CD4-positive, alpha-beta T cell treated with Interleukin-15 for 4 hours (primary cell): ENCODE measurements at places on chromosomes 16 and 17.

- no peak for DNase-seq
These were observed 45.8 kb upstream of the STAC2 start for GRCh38 chr17:39271546-39271945.

- no peak for DNase-seq
These were observed 140.2 kb downstream of the TMEM132E start for GRCh38 chr17:34719569-34719968.

DNA sequence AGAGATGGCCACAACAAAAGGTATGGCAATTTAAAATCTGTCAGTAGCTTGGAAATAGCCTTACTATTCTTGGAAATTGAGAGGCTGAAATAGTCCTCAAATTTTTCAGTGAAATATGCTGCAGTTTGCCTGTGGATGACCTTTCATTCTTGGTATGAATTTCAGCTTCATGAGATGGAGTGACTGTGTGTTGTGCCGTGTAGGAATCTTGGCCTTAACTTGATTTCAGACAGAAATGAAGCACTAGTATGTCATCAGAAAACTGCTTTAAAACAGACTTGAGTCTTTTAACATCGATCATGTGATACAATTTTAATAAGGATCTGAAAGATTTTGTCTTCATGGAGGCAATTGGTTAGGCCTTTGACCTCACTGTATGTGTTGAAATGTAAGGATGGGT, 247.2 kb downstream of the CNTNAP4 start:
- DNase-seq = no peak

DNA sequence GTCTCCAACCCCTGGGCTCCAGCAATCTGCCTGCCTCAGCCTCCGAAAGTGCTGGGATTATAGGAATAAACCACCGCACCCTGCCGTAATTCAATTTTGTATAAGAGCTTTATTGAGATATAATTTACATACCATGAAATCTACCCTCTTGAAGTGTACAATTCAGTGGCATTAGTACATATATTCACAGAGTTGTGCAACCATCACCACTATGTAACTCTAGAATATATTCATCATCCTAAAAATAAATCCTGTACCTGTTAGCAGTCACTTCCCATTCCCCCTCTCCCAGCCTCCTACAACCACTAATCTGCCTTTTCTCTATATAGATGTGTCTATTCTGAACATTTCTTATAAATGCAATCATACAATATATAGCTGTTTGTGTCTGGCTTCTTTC, 26.1 kb downstream of the TOM1L2 start:
- DNase-seq = no peak

DNA sequence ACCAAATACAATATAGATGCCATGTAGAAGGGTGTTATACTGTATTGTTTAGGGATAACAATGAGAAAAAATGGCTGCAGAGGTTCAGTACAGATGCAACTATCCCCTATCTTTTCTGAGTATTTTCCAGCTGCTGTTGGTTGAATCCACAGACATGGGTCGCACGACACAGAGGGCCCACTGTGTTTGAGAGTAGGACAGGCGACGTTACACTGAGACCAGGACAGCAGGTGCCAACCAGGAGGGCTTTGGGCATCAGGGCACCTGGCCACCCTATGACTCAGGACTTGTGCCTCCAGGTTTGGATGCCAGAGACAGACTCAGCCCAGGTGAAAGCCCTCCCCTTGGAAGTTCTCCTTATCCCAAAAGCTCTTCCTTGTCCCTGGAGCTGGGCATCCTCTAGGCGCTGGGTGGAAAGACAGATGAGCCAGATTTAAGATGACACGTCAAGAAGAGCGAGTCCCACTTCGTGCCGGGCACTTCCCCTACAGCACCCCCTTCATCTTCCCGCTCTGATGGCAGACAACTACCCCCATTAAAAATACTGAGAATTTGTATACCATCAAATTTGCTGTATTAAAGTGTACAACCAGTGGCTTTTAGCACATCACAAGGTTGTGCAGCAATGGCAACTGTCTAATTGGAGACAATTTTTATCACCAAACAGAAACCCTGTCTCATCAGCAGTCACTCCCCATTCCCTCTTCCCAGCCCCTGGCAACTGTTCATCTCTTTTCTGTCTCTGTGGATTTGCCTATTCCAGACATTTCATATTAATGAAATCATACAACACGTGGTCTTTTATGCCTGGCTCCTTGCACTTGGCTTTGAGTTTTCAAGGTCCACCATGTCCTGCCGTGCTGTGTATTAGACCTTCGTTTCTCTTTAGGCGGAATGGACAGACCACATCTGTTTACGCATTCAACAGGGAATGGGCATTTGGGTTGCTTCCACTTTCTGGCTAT, 30.6 kb downstream of the TNFRSF13B start:
- DNase-seq = no peak

- no peak for DNase-seq
These were observed 9.6 kb upstream of the EVPL start for GRCh38 chr17:76036497-76037261.

- DNase-seq = no peak
These were observed 2.3 kb downstream of the EVI2B start for GRCh38 chr17:31311526-31311925.

- no peak for DNase-seq
These were observed 145.7 kb upstream of the CACNG5 start for GRCh38 chr17:66689221-66689620.

DNA sequence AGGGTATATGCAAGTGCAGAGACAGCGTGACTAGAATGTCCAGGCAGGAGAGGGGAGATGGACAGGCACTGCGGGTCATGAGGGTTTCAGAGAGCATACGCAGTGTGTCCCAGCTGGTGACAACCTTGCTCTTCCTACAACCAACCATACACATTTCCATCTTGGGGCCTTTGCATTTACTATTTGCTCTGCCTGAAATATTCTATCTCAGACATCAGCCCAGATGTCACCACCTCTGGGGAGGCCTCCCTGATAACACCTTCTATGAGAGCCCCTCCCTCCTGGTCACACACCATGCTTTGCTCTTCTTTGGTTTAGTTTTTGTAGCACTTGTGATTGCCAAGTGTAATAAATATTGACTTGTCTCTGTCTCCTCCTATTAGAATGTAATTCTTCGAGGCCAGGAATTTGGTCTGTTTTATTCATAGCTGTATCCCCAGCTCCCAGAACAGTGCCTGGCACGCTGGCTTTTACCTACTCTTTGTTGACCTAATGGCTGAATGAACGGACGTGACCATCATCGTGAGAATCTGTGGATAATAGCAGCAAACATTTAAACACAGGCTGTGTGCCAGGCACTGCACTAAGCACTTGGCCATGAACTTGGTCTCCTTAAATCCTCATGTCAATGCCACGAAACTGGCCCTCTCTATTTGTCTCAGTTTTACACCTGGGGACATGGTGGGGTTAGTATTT, 51.9 kb downstream of the PLCG2 start:
- DNase-seq = no peak

GRCh38 chr17:38343608-38344419, at the start of gene GPR179:
Gene GPR179 (minus strand): TSS chr17:38343956. CDS start chr17:38343789, 167 bp downstream.
- no peak for DNase-seq

DNA sequence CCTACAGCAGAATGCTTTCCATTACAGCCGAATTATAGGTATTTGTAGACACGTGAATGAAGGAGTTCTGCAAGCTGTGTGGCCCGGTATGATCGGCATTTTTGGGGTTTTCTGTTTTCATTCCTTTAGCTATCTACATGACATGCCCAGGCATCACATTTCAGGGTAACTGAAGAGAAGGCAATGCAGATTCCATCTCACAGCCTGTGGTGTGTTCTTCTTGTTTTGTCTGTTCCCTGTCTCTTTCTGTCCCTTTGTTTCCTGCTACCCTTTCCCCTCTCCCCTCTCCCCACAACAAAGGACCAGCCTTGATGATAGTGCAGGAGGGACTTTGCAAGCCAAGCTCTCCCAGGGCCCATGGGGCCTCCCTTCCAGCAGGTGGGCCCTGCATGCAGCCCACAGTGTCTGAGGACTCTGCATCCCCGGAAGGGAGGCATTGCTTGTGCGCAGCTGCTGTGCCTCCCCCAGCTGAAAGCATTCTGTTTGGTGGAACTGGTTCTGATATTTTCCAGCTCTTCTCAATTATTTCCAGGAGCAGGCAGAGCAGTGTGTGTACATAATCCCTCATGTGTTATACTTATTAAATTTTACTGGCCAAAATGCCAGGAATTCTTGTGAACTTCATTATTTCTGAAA, 207.4 kb downstream of the RPTOR start:
- no peak for DNase-seq

DNA sequence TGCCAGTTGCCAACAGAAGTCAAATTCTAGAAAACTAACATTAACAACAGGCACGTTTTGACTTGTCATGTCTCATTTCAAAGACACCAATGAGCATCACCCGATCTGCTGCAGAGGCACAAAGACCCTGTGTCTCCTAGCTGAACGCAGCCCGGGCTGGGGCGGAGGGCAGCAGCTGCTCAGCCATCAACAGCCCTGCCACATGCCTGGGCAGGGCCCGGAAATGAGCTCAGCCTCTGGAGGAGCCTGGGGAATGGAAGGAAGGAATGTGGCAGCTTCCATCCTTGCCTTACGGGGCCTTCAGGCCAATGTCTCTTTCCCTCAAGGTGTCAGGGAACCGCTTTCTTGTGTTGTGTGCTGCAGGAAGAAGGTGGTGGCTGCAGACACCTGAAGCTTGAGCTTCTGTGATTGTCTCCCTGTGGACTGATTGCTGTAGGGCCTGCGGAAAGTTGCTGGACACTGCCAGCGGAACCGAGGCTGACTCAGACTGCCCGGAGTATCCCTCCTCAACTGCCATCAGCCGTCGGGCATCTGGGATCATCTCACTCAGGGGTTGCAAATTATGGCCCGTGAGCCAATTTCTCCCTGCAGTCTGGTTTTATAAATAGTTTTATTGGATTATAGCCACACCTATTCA, 7.3 kb downstream of the CDH13 start:
- no peak for DNase-seq

- no peak for DNase-seq
These were observed 137.0 kb upstream of the PLCG2 start for GRCh38 chr16:81642107-81642436.

- no peak for DNase-seq
These were observed 44.0 kb upstream of the ABCC11 start for GRCh38 chr16:48291303-48291702.

- DNase-seq = no peak
These were observed 350.5 kb downstream of the SOX9 start for GRCh38 chr17:72471296-72471695.

DNA sequence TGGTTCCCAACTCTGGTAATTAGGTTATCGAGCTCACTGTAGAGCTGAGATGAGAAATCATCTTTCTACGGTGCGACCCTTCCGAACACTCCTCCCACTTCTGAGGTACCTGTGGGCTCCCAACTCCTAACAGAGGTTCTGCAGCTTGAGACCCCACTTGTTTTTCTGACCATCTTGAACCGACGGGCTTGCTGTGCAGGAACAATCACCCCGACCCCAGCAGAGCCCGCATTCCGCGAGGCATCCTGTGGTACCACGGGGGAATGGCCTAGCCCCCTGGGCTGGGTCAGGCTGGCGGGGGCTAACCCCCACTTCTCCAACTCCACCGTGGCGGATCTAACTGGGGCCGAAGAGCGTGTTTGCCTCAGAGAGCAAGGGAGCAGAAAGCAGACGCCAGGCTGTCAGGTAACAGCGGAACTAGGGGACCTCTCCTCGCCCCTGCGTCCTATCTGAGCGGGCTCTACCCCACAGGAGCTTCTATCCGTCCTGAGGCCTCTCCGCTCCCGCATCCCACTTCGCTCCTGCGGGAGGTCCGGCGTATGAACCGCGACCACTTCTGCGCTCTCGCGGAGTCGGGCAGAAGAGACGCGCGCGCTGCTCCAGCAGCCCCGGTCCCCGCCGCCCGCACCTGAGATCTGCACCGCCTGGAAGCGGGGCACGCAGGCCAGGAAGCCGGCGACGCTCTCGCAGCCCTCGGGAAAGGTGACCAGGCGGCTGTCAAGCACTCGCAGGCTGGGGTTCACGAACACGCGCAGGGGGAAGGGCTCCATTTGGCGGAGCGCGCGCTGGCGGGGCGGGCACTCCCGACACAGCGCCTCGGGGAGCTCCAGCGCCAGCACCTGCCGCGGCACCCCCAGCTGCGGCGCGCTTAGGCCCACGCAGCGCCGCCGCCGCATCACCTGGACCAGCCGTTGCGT, 761 bp downstream of the PDF start:
- DNase-seq = peak; percentile 41

DNA sequence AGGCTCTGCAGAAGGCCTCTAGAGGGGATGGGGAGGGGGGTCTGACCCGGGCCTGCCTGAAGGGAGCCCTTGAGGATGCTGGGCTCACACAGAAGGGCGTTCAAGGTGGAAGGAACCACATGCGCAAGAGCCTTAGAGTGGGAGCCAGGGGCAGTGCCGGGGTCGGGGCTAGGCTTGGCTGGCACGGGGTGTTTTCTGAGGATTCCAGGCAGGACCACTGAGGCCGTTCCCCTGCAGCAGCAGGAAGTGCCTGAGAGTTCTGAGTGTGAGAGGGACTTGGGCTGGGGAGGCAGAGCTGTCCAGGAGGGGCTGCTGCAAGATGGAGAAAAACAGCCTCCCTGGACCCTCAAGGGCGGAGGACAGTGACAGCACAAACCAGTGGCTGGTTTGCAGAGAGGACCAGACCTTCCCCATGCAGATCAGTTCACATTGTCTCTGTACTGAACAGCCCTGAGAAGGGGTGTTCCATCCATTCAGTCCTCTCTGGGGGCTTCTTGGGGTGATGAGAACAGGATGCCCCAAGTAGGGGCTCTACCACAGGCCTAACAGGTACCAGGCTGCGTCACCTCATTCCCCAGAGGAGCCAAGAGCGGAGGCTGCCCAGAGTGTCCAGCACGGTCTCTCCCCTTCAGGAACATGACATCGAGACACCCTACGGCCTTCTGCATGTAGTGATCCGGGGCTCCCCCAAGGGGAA, 3.4 kb downstream of the NDRG4 start:
- DNase-seq = no peak

DNA sequence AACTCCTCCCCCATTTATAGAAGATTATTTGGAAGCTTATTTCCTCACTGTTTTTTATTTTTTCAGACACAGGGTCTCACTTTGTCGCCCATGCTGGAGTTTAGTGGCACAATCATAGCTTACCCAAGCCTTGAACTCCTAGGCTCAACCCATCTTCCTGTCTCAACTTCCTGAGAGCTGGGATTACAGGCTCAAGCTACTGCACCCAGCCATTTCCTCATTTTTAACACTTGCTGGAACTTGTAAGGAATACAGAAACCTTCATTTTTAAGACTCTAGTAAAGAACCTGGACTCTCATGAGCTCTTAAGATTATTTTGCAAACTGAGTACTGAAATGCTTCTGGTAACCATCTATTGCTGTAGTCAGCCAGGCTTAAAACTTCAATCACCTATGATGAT, 29.9 kb downstream of the KANSL1 start:
- no peak for DNase-seq

DNA sequence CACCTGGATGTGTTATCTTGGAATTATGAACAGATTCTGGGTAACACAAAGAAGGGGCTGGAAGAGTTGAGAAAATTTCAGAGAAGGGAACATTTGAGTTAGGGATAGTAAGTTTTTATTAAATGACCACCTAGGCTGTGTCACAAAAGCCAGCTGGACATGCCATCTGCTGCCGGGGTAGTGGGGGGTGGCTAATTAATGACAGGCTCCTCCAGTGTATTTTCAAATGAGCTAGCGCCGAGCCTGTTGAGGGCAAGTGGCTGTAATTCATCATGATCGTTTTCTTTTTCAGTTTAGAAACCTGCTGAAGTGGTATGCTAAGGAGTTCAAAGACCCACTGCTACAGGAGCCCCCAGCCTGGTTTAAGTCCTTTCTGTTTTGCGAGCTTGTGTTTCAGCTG, 6.2 kb downstream of the TMEM97 start:
- DNase-seq = no peak

- no peak for DNase-seq
These were observed 103.9 kb upstream of the SEC14L1 start for GRCh38 chr17:77036841-77037381.
